ENCODE measurements at places on chromosomes 2 and 18.

GRCh38 chr18:75863696-75864095, 436.2 kb upstream of the SMIM21 start:
- DNase-seq: no peak

DNA sequence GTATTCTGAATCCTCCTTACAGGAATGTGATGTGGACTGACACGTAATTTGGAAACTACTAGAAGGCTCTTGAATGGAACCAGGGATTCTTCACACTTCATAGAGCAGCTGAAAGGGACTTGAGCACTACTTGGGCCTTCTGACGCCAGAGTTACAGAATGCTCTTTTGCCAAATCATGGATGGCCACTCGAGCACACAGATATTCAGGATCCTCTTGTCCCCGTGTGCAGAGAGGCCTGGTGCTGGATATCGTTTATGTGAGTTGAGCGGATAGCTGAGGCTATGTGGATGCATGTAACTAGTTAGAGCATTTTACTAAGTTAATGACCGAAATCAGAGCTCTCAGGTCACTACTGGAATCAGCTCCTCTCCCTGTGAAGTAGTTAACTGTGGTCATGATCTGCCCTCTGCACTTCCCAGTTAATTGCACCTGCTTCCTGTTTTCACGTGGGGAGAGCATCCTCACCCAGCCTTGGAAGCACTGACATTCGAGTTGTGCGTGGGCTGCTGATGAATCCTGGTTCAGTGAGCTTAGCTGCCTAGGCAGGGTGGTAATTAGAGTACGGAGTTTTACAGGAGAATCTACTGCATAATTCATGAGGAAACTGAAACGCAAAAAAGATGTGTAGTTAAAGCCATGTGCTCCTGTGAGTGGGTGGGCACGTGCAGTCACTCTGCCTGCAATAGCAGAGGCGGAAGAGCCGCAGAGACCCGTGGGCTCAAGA, 5.2 kb upstream of the TPO start:
- DNase-seq: no peak

DNA sequence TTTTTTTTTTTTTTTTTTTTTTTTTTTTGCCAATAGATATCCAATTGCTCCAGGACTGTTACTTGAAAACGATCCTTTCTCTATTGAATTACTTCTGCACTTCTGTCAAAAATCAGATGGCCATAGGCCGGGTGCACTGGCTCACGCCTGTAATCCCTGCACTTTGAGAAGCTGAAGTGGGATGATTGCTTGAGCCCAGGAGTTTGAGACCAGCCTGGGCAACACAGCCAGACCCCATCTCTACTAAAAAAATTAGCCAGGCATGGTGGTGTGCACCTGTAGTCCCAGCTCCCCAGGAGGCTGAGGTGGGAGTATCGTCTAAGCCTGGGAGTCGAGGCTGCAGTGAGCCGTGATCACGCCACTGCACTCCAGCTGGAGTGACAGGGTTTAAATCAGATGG, 4.3 kb upstream of the CHCHD5 start:
- DNase-seq: no peak

- no peak for DNase-seq
Observed at GRCh38 chr2:136006658-136007057, 21.2 kb upstream of the DARS1 start.

DNA sequence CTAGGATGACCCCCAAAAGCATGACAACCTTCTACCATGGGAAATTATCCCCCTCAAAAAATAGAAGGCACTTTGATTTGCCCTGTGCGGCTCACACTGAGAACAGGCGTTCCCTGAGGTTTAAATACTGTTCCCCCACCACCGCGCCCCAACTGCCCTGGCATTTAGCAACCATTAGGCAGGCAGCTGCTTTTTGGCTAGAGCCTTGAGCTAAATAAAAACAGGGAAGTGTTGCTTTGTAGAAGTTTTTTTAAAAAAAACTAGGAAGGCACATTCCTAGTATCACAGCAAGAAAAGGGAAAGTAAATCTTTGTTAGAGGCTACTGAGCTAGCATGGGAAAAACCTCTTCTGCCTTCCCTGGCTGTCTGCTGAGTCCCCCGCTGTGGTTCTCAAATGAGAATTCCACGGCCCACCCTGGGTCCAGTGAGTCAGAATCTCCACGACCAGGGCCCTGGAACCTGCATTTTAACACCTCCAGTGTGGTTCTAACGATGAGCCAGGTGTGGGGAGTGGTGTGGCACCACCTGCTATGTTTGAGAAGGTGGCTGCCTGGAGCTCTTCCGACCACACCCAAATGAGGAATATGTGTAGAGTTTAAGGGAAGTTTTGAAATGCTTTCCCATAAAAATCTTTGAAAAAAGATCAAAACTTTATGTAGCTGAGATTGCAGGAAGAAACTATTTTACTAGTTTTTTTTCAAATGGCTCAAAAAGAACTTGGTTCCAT, 66.4 kb downstream of the VIT start:
- DNase-seq: no peak

DNA sequence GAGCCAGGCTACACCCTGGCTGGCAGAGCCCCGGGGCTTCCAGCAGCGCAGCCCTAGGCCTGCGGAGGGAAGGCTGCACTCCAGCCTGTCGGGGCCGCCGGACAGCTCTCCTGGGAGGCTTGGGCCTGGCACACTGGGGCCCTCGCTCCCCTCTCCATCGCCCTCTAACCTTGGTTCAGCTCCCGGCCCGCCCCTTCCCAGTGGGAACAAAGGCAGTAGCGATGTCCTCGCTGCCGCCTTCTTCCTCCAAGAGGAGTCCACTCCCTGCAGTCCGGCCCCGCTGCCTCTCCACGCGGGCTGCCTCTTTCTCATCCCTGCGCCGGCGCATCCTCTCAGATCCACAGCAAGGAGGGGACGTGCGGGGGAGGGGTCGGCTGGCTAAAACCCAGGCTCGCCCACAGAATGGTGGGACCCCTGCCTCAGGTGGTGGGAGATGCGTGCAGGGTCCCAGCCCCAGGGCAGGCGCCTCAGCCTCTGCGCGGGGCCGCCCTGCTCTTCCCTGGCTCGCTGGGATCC, 138.1 kb downstream of the TWIST2 start:
- DNase-seq: no peak

DNA sequence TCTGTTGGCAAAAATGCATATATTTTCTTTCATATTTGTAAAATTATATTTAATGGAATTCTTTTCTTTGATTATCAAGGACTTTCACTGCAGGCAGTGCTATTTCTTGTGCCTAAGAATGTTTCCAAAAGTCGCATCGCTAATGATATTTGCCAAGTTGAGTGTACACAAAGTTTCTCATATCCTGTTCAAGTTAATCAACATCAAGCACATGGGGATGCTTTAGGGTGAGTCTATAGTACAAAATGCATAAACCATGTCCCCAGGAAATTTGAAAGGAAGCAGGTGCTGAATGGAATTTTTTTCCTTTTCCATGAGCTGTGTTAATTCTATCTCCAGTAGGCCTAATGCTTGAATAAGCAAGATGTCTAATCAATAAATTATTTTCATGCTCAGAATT, 129.7 kb downstream of the GALNT1 start:
- no peak for DNase-seq

DNA sequence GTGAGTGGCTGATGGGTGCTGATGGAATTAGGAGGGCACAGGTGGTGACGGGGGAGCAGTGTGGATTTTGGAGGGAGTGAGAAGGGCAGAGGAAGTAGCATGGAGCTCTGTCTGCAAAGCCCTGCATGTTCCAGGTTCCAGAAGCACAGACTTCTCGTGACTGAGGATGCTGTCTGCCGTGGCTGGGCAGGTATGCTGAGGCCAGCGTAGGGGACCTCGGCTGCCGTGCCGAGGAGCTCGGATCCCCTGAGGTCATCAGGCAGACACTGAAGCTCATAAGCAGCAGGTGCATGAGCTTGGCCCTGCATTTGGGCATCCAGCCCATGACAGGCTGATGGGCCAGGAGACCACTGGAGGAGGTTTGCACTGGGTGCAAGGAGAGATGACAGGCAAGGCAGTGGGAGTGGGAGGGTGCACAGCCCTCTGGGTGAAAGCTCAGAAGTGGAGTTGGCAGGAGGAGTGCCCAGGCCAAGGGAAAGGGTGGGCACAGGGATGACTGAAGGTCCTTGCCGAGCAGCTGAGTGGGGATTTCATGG, 215.3 kb downstream of the SH3RF3 start:
- DNase-seq: no peak

- DNase-seq: no peak
Observed at GRCh38 chr18:13572148-13572547, 154.2 kb downstream of the FAM210A start.

DNA sequence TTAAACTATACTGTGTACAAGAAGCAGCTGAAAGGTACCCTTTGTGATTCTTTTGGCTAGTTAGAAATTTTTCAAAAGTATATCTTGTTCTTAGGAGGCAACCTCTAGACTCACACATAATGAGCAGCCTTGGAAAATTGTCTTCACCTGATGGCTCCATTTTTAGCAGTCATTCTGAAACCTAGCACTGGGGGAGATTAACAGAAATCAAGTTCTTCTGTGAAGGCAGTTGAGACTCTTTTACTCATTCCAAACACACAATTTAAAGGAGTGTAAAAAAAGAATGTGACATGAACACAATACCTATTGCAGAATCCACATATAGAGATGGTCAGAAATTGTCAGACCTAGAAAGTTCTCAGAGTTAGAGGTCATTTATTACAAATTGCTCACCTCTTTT, 197.7 kb downstream of the UBE2E3 start:
- DNase-seq: no peak

DNA sequence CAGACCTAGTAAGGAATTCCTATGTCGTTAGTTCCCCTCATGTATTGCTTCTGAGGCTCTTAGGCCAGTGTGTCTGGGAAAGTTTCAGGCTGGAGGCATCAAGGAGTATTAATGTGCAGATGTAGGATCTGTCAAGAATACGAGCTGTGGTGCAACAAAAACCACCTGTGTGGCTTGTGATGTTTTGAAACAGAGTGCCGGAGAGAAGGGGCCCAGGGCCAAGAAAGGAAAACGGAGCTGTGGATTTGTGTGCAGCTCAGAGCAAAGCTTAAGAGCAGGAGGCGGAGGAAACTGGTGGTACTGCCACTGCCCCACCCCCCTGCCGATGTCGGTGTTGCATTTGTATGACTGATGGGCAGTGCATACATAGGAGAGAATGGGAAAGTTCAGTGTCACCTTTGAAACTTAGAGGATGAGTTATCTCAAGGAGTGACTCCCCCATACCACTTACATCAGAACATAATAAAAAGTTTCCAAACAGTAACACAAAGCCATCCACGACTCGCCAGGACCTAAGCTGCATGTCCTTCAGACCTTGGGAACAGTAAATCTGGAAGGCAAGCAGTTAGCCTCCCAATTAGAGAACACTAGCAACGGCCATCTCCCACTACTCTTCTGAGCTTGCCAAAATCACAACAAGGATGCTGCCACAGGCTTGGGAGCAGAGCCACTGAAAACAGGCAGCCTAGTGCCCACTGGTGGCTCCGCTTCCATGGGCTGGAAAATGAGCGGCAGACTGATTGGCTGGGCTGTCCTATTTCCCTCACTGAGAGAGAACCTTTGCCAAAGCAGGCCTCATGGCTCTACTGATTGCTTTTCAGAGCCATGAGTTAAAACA, 152.7 kb upstream of the NT5C1B start:
- no peak for DNase-seq

GRCh38 chr2:44348400-44348799, 12.9 kb downstream of the PREPL start:
- DNase-seq: no peak

DNA sequence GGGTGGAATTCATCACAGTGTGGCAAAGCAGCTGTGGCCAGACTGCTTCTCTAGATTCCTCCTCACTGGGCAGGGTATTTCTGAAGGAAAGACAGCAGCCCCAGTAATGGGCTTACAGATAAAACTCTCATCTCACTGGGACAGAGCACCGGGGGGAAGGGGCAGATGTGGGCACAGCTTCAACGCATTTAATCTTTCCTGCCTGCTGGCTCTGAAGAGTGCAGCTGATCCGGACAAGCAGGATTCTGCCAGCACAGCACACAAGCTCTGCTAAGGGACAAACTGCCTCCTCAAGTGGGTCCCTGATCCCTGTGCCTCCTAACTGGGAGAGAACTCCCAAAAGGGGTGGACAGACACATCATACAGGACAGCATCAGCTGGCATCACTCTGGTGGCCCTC, 779.9 kb upstream of the CNTNAP5 start:
- DNase-seq: no peak

DNA sequence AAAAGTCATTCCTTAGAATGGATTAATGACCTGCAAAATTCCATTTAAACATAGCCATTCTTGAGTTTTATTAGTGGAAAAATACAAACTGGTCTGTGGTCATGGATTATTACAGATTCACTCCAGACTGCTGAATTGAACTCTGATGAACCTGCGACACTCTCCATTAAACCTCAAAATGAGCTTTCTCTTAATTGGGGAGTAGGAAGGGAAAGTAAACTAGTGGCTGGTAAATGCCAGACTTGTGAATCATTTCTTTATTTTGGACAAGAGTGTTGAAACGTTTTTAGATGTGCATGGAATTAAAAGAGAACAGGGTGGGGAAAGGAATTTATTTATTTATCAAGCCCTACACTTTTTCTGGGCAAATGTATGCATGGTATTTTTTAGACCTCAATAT, 321.2 kb upstream of the FANCL start:
- DNase-seq: no peak

GRCh38 chr2:158120664-158121641, 19.3 kb downstream of the UPP2 start:
- peak; percentile 52 for DNase-seq

GRCh38 chr2:237218756-237219155, 133.1 kb downstream of the COPS8 start:
- no peak for DNase-seq
